CMK (cell line): ENCODE measurements at places on chromosomes 6 and 20.

DNA sequence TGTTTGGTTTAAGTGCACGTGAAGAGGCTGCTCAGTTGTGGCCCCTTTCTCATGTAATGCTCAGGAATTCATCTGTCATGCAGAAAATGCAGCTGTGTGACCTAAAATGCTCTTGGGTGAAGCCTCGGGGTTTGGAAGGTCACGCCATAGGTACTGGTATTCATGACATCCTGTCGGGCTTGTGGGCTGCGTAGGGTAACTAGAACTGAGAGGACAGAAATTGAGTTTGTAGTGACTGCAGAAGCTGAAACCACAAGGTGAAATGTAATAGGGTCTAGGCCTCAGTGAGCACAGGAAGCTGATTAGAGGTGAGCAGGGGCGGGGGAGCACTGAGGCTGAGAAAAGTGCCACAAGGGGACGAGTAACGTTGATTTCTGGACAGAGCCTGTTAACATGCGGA lies 128.8 kb downstream of the SOBP start:
- DNase-seq = no peak

DNA sequence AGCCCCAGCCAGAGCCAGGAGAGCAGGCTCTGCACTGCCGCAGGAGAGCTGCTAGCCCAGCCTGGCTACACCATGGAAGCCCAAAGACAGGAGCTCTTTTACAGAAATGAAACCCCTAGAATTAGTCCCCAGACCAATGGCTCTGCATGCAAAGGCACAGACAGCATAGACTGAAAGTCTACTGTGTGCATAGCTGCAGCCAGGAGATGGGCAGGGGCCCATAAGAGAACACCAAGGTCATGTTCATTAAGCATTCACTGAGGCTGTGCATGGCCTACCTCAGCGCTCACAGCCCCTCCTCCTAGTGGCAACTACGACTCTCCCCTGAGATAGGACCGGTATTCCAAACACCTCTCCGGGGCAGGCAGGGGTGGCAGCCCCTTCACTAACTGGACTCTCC lies 34.9 kb downstream of the SNX5 start:
- no peak for DNase-seq

- no peak for DNase-seq
These were observed 50.4 kb downstream of the RPP40 start for GRCh38 chr6:4953440-4953839.

DNA sequence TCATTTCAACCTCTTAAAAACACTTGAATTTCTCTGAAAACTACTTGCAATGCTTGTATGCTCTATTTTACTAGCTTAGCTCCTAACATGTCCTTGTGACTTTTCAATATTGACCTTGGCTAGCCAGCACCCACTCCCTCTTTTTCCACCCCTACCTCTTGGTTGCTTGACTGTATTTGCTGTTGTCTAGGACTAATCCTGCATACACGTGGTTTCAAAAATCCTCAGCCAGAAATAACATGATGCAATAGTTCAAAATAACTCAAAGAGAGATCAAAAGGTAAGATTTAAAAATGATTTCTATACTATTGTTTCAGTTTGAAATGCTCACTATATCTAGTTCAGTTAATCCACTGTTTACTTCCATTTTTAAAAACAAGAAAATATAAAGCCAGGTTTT lies 102.3 kb upstream of the TBX18 start:
- no peak for DNase-seq

DNA sequence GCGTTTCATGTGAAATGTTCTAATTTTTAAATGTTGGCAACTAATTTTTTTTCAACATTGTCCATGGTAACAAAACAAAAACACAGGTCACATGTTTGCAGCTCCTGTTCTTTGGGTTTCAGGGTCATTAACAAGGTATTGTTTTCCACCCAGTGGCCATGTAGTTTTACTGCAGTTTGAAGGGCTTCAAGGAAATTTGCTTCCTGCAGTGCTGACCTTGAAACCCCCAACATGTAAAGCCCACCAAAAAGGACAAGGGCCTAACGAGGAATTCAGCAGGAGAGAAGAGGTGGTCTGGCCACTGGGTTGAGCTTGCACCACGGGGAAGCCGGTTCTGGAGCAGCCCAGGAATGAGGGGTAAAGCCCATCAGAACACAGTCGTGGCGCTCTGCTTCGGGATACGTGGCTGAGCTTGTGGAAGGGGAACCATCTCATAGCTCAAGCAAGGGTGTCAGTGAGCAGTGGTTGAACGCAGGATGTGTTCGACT lies 13.9 kb upstream of the KLHL31 start:
- no peak for DNase-seq

DNA sequence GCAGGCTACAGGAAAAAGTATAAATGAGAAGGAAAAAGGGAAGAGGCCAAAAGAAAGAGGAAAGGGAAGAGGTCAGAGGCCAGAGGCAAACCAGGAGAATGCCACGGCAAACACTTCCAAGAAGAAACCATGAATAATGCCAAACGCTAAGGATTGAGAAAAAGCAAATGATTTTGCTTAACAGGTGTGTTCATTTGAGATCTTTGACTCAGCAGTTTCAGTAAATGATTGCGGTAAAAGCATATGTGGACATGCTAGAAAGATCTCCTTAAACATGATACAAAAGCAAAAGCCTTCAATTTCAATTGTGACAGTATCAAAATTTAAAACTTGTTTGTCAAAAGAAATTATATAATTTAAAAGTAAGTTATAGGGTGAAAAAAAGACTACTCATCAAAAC lies 70.6 kb downstream of the UBE3D start:
- no peak for DNase-seq

DNA sequence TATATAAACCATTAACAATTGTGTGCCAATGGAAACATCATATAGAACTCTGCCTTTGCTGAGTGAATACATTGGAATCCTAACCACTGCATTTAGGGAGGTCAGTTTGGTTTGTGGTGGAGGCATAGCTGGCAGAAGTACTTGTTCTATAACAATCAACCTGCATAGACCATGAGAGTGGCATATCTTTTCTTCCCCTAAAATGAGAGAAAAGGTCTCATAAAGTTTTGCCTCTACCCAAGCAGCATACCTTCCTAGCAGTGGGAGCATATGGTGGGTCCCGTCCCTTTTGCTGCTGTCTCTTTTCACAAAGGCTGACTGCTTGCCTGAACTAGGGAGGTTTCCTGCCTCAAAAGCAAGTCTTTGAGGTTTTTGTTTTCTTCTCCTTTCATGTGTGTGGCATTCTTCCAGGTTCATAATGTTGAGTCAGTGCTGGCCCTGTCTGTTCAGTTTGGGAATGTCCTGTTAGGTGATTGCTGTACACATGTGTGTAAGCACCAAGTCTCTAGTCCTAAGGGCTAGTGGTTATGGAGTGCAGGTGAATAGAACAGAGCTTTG lies 61.2 kb upstream of the SUPT3H start:
- no peak for DNase-seq
